ENCODE measurements at places on chromosomes 7 and 10.

DNA sequence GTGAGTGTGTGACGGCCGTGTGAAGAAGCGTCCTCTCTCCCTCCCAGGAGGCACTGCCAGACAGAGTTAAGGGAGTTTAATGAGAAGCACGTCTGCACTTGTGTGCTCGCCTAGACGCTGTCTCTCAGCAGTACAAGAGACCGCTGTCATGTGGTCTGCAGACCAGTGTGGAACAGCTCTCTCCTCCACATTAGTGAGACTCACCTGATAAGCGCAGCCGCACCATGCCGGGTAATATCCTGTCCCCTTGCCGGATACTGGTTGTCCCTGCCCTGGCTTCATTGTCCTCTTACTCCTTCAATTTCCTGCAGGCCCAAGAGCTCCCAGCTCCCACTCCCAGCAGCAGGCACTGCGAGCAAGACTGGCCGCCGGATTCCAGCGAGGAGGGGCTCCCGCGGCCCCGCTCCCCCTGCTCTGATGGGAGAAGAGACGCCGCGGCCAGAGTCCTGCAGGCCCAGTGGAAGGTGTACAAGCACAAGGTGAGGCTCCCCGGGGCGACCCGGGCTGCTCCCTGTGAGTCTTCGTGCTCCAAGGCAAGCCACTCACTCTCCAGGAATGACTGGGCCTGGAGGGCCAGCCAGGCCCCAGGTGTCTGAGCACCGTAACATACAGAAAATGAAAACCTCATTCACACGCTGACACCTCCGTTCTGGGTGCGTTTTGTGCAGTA lies 33.5 kb upstream of the TTYH3 start:
- no peak for DNase-seq

- no peak for DNase-seq
Measured at GRCh38 chr7:107039199-107039900, 5.2 kb upstream of the PRKAR2B start.

GRCh38 chr7:47405921-47406800 lies 175.8 kb downstream of the TNS3 start:
- peak; percentile 68 for DNase-seq

DNA sequence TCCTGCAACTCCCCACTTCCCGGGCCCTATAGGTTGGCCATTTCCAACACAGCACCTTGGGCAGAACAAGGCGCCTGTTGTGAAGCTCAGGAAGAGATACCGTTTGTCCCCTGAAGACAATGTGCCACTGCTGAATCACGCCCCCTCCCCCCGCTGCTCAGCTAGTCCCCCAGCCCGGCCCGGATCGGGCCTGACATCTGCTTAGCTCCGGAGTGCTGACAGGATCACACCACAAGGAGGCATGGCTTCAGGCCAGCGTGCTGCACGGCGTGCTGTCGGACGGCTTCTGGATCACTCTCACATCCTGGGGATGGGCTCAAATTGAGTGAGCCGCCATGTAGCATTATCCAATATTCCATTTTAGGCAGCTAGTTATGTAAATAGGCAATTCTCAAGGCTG lies 62.1 kb upstream of the EFCAB10 start:
- DNase-seq: no peak

DNA sequence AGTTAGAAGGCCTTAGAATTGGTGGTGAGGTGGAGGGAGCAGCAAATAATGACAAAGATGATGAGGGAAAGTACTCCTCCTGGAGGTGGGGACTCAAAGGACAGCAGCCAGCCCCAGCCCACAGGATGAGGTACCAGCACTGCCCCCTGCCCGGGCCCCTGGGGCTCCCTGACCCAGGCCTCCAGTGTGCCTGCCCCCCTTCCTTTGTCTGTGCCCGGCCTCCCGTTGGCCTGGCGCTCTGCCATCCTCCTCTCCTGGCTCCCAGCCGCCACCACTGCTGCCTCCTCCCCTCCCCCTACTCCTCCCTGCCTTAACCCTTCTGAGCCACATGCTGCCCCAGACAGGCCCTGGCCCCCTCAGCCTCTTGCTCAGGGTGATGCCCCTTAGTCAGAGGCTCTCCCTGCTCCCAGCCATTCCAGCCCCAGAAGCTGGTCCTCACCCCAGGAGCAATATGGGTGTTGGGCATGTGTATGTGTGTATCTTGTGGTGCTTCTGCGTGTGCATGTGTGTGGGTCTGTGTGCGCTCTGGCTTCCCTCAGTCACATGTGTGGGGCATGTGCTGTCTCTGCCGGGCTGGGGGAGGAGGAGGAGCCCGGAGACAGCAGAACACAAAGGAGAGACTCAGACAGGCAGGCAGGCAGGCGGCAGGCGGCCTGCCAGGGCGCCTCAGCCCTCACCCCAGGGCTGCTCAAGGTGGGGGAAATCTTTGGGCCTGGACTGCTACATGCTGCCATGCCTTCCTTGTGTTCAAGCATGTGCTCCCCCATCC lies 2.6 kb downstream of the LDB1 start:
- peak; percentile 60 for DNase-seq

- no peak for DNase-seq
Measured at GRCh38 chr7:24504040-24504439, 69.2 kb upstream of the PALS2 start.

DNA sequence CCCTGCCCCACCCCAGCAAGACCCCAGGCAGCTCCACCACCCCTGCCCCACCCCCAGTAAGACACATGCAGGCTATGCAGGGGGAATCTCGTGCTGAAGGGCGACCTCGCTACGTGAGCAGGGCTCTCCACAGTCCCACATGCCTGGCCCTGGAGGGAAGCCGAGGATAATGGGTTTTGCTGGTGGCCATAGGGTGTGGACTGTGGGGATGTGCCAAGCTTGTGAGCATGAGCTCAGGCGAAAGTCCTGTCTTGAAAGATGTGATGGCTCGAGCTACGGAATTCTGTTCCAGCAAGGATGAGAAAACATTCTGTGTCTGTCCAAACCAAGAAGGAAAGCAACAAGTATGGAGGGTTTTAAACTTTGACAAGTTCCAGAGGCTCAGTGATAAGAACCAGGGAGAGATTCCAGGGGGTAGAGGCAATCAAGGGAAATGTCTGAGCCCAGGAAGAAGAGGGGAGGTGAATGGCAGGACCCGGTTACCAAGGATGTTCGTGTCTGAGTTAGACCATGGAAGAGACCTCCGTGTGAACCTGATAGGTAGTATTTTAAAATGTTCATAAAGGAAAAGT lies 63.1 kb downstream of the PYROXD2 start:
- no peak for DNase-seq

GRCh38 chr10:63133821-63134557 lies 861 bp downstream of the NRBF2 start:
- DNase-seq: peak; percentile 21

GRCh38 chr10:79610601-79611191 lies at the start of gene SFTPA1:
Gene SFTPA1 (plus strand): TSS chr10:79610939. CDS start chr10:79611826, 887 bp downstream.
- no peak for DNase-seq

- peak; percentile 93 for DNase-seq
Measured at GRCh38 chr10:126014309-126014708, 117.9 kb downstream of the FANK1 start.

DNA sequence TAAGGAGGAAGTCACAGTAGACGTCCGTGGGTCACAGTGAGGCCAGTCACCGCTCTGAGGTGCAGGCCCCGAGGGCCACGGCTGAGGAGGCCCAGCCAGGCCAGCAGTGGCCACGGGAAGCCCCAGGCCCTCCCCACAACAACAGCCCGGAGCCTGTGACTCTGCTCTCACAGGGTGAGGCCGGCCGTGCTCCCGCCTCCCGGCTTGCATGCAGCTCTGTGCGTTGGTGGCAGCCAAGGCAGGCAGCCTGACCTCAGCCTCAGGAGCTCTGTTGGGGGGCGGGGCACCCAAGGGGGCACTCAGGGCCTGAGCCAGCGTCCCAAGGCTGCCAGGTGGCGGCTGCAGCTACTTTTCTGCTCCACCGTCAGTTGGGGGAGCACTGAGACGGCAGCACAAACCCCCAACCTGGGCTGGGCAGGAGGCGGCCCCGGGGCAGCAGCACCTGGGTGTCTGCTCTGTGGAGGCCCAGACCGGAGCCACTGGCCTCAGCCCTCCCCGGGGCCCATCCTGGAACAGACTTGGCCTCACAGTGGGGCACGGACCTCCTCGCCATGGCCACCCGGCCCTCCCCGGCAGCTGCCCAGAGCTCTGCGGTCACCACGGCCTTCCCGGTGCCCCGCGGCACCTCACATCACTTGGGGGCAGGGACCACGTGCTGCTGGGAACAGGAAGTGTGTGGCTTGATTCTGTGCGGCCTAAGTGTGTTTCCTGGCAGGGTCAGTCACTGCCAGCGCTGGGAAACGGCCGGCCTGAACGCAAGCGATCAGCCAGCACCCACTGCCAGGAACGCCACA lies 13.3 kb downstream of the CYP2W1 start:
- no peak for DNase-seq

- no peak for DNase-seq
Measured at GRCh38 chr10:116109881-116110280, 163.1 kb downstream of the GFRA1 start.

GRCh38 chr7:47290867-47291266 lies 291.0 kb downstream of the TNS3 start:
- no peak for DNase-seq

- DNase-seq: peak; percentile 73
Measured at GRCh38 chr10:79139124-79139835, 70.5 kb downstream of the ZMIZ1 start.

- no peak for DNase-seq
Measured at GRCh38 chr10:75995041-75995430, 563.6 kb downstream of the LRMDA start.

DNA sequence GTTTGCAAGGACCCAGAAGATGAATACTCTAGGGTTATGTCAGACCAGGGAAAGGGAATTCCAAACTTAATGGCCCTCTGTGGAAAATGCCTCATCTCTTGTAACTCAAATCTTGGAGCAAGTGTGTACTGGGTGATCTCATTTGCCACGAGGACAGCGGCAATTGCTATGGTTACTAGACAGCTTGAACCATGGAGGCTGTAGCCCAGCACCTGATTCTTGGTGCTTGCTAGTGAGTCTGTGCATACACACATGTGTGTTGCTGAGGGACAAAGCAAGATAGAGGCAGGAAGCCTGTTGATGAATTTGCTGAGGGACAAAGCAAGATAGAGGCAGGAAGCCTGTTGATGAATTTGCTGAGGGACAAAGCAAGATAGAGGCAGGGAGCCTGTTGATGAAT lies 58.6 kb upstream of the FEZF1 start:
- no peak for DNase-seq
